Activated CD8-positive, alpha-beta memory T cell treated with anti-CD3 and anti-CD28 coated beads for 1 hour (primary cell): ENCODE measurements at places on chromosomes 3 and 15.

GRCh38 chr15:32998979-32999672, 195.4 kb downstream of the FMN1 start:
- no peak for DNase-seq

DNA sequence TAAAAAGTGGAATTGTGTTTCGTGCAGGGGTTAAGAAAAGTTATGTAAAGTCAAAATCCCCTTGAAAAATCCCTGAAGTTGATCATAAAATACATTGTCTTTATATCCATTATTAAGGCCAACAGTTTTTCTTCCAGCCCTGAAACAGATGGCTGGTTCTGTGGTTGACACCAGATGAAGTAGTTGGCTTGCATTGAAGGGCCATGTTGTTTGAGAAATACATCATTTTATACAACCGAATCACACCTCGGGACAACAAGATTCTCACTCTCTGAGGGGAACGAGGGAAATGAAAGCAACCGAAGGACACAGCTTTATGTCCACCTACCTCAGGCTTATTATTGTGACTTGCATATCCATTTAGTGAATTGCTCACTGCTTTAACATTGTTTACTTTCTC, 126.0 kb upstream of the MITF start:
- DNase-seq: no peak

GRCh38 chr3:43162230-43163084, 56.6 kb upstream of the POMGNT2 start:
- no peak for DNase-seq

DNA sequence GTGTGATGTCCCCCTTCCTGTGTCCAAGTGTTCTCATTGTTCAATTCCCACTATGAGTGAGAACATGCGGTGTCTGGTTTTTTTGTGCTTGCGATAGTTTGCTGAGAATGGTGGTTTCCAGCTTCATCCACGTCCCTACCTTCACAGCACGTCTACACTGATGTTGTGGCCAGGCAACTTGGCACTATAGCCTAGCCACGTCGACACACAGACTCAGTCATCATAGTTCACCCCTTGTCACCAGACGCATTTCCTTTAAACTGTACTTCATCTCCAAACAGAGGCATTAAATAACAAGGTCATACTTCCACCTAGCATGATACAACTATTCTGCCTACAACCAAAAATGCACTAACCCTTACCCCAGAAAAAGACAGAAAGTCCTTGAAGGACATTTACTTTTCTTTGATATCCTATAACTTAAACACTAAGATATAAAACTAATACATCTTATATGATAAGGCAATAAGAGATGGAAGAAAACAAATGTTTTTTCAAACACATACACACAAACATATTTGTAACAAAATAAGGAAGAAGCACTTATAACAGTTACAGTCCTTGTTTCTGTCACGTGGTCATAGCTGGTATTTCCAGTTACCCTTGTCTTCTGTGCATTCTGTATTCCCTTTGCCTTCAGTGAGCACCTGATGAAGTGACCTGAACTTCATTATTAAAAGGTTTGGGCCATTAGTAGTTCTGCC, 121.4 kb downstream of the KLF13 start:
- DNase-seq: no peak

DNA sequence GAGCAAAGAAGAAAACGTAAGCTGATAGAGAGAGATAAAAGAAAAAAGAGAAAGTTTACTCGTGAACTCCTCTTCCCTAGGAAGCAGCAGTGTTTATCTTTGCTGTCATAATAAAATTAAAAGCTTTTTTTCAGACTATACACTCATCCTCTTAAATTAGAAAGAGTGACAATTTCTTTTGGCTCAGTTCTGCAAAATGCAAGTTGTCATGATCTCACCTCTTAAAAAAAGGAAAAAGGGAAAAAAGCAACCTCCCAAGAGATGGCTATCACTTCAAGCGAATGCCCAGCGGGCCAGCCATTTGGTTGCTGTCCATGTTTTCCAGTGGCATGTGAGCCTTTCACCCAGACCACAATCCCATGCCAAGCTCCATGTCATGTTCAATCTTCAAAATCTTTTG, 7.0 kb upstream of the THBS1 start:
- DNase-seq: no peak

- DNase-seq: no peak
Measured at GRCh38 chr15:56729561-56729960, 3.7 kb downstream of the ZNF280D start.

DNA sequence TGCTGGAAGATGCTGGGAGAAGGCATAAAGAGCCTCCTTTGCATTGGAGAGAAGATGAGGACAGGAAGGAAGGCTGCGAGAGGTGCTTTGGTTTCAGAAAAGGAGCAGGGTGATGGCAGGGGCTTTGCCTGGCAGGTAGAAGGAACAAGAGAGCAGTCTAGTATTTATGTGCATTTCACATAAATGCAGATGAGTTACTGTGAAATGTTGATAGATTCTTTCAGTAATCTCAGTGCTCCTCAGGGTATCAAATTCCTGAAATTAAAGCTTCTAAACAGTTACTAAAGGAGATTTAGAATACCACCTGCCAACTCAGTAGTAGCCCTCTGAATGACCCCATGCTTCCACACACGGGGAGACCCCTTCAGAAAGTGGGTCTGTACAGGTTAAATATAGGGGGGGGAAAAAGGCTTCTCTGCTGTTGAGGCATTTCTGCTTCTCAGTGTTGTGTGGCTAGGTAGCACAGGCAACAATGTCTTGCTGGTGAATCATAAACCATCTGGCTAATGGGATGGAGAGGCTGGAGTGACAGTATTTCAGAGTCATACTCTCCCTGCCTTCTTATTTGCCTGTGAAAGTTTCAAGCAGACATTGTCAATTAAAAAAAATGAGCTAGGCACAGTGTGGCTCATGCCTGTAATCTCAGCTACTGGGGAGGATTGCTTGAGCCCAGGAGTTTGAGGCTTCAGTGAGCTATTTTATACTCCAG, 14.3 kb upstream of the FBXL22 start:
- DNase-seq: no peak

GRCh38 chr3:112092496-112093179, 6.4 kb downstream of the C3orf52 start:
- no peak for DNase-seq

DNA sequence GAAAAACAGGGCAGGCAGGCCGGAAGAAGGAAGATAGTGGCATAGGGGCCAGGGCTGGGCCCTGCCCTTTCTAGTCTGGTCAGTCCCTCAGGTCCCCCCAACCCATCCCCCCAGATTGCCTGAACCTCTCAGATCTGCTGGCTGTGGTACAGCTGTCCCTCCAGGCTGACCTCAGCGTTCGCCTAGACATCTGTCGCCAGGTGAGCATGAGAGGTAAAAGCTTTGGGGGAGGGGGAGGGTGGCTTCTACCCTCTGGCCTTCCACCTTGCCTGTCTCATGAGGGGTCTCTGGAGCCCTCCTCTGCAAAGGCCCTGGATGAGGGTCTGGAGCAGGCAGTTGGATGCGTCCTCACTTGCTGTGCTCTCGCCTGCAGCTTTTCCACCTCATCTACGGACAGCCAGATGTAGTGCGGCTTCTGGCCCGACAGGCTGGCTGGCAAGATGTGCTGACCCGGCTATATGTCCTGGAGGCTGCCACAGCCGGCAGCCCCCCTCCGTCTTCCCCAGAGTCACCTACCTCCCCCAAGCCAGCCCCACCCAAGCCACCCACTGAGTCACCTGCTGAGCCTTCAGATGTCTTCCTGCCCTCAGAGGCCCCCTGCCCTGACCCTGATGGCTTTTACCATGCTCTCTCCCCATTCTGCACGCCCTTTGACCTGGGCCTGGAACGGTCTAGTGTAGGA, 20.2 kb downstream of the NBEAL2 start:
- DNase-seq: no peak

- DNase-seq: no peak
Measured at GRCh38 chr3:89974903-89975519, 867.6 kb downstream of the EPHA3 start.

DNA sequence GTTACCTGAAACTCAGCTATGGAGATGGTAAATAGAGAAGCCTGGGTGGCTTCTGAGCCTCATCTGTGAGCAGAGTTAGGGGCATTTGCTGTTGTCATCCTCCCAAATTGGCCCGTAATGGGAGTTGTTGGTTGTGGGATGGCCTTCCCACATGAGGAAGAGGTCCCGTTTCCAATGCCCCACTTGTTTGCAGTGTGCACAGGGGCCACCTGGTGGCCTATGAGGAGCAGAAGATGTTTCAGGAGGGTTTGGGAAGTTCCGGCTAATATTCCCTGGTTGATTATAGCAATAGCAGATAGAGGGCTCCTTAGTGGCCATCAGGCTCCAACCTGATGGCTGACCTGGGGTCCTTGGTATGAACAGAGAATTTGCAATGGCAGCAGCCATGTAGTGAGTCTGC, 1546.5 kb downstream of the OTOL1 start:
- no peak for DNase-seq

DNA sequence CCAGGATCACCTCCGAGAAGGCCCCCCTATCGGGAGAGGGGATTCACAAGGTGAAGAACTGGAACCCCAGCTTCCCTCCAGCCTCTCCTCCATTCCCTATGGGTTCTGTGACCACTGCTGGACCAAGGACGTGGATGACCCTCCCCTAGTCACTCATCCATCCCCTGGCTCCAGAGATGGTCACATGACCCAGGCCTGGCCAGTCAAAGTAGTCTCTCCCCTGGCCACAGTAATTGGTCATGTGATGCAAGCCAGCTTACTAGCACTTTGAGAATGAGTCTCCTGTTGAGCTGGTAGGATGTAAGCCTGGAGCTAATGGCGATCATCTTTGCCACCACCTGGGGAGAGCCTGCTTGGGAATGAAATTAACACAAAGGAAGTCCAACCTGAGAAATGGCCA, 3.9 kb downstream of the CAMK1 start:
- DNase-seq: no peak

- DNase-seq: no peak
Measured at GRCh38 chr3:161101609-161102008, 3.5 kb downstream of the B3GALNT1 start.

DNA sequence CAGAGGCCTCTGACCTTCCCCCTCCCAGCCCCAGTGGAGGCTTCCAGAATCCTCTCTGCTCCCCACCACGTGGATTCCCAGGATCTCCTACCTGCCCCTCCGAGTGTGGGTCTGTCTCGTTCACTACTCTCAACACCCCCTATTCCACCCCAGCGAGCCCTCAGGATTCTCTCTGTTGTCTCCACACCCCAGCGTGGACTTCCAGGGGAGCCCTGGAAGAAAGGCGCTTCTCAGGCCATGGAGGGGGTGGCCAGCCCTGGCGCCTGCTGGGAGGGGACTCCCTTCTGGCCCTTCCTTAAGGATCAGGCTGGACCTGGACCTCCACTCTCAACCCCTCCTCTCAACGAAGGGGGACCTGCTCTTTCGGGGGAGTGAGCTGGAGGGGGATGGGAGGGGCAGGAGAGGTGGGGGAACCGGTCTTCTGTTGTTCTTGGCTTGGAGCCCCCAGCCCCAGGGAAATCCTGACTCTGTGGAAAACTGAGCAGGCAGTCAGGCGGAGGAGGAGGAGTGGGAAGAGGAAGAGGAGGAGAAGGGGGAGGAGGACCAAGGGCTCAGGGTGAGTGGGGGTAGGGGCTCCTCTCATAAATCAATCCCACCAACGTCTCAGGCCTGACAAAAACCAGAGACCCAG, 32.9 kb downstream of the EPHB3 start:
- no peak for DNase-seq

GRCh38 chr3:81663114-81663513, 98.3 kb downstream of the GBE1 start:
- no peak for DNase-seq

DNA sequence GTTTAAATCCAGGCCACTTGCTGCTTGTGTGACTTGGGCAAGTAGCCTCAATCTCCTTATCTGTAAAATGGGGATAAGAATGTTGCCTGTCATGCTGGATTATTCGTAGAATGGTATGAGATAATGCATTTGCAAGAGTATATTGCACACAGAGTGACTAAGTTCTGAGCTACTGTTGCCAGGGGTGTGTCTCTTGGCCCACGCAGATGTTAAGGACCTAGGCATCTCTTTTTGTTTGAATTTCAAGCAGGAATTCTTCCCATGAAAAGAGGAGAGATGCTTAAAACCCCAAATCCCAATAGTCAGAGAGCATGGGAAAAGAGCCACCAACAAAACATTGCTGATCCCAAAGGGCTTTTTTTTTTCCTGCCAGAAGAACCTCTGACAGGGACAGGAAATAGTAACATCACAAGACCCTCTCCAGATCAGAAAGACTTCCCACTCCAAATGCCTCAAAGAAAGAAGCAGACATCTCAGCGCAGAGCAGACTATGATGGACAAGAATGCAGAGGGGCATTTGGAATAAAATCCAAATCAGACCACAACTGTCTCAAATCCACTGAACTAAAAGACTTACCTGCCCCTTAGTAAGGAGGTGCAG, 90.5 kb downstream of the MRPL46 start:
- no peak for DNase-seq

DNA sequence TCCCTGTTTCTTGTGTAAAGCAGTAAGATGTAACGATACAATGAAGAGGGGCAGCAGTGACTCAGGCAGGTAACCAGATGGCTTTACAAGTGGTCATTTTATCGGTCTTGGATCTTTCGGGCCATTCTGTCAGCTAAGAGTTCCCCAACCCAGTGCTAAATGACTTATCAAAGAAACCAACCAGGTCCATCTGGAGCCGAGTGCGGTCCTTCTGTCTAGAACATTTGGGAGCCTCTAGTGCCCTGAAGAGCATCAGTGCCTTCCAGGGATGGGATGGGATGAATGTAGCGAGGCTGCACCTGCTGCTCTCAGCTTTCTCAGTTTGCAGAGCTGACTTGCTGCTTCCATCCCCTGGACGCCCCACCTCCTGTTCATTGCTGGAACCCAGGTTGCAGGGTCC, 131.7 kb upstream of the AGBL1 start:
- no peak for DNase-seq

DNA sequence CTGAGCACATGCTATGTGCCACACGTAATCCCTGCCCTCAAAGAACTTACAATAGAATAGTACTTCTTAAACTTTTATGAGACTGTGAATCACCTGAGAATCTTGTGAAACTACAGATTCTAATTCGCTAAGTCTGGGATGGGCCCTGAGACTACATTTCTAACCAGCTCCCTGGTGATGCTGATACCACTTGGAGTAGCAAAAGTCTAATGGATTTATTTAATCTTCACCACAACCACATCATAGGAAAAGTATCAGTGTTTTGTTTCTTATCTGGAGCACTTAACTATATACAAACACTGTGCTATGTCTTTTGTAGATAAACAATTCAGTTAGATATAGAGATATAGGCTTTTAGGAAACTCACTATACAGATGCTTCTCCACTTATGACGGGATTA, 23.8 kb upstream of the TCF12 start:
- no peak for DNase-seq
